ENCODE measurements at places on chromosomes 3 and 15.

- no peak for DNase-seq
These were observed 21.1 kb upstream of the COMMD4 start for GRCh38 chr15:75314552-75315290.

- no peak for DNase-seq
These were observed 35.2 kb downstream of the PYGO1 start for GRCh38 chr15:55552926-55553325.

DNA sequence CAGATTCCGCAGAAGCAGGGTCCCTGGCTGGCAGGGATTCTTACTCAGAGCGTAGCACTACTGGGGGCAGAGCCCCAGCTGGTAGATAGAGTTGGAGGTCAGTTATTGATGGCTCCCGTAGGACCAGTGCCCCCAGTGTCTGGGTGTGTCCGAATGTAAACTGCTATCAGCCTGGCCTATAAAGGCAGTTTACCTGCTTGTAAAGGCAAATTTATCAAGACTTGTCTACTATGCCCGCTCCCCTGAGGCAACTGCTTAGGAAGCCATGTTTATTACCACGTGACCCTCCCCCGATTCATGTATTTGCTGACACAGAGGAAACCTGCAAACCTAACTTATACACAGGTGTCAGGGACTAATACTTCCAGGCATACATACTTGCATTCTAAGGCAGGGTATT is 607 bp upstream of the PPP1R14D start:
- DNase-seq = no peak

- no peak for DNase-seq
These were observed 89.2 kb upstream of the MITF start for GRCh38 chr3:69650066-69650419.

Measured in HFFc6 (cell line).